ENCODE measurements at places on chromosomes 2 and 18.

DNA sequence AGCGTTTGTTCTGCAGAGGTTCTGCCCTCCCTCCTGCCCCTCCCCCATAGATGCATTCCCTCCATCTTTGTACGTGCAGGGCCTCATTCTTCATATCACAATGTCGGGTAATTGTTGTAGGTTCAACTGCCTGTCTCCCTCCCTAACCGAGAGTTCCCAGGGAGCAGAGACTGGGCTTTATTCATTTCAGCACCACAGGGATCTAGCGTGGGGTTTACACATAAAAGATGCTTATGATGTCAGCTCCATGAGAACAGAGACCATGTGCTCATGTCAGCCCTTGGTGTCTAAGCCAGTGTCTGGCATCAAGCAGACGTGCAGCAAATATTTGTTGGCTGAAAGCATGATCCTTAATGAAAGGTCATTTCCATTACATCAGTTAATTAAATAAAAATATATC is 298.9 kb upstream of the TRIB2 start:
- no peak for DNase-seq

- DNase-seq: no peak
Measured at GRCh38 chr2:151936626-151937025, 108.4 kb upstream of the ARL5A start.

DNA sequence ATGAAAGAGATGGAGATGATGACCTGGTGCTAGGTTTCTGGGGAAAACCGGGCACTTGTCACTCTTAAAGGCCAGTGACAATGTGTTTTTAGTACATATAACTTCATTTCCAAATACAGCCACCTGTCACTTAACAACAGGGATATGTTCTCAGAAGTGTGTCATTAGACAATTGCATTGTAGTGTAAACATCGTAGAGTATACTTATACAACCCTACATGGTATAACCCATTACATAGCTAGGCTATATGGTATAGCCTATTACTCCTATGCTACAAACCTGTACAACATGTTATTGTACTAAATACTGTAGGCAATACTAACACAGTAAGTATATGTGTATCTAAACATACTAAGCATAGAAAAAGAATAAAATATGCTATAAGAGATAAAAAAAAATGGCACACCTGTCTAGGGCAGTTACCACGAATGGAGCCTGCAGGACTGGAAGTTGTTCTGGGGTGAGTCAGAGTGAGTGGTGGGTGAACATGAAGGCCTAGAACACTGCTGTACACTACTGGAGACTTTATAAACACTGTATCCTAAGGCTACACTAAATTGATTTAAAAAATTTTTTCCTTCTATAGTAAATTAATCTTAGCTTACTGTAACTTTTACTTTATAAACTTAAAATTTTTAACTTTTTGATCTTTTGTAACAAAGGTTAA is 123.2 kb downstream of the THADA start:
- no peak for DNase-seq

- no peak for DNase-seq
Measured at GRCh38 chr2:10863837-10864236, 47.9 kb upstream of the KCNF1 start.

DNA sequence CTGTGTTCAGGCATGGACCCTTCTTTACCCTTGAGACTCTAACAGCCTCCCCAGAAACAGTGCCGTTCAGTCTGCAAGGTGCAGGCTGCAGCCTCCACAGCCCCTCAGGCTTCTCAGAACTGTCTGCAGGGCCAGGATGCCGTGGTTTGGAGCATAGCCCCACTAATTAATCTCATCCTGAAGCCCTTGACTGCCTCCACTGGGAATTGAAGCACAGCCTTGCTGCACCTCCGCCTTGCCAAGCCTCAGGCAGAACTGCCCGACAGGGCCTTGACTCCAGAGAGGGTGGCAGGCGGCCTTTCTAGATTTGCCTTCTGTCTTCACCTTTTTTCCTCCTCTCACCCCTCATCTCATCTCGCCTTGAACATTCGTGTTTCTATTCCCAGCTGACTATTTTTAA is 119.8 kb downstream of the NRP2 start:
- no peak for DNase-seq

GRCh38 chr2:179909845-179910734 is 48.7 kb upstream of the ZNF385B start:
- DNase-seq: no peak

DNA sequence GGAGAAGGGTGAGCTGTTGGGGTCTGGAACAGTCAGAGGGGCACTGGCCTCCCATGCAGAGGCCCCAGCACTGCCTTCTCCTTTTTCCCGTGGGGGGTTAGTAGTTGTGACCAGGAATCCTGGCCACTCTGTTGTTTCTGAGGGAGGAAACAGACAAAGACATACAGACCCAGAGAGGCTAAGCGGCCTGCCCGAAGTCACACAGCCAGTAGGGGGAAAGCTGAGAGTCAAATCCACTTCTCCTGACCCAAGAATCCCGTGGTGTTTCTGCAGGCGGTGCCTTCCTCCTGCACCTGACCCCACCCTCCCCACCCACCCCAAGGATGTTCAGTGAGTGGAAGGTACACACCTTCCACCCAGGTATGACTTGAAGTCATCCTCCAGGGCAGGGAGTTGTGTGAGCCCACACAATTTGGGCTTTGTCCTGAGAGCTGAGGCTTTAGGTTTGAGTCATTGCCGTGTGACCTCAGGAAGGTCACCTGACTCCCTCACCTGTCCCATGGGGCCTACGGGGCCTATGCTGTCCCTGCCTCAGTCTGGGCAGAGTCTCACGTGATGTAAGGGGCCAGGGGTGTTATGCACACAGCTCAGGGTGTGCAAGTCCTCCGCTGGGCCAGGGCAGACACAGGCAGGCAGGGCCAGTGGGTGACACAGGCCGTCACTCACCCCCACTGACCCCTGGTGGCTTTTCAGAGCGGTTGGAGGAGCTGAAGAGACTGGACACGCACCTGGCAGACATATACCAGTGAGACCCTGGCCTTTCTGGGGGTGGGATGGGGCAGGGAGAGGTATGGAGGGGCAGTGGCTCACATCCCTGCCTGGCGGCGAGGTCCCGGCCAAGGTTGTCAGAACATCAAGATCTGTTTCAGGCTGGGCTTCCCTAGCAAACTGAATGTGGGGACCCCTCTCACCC is 5.0 kb downstream of the NT5DC4 start:
- no peak for DNase-seq

DNA sequence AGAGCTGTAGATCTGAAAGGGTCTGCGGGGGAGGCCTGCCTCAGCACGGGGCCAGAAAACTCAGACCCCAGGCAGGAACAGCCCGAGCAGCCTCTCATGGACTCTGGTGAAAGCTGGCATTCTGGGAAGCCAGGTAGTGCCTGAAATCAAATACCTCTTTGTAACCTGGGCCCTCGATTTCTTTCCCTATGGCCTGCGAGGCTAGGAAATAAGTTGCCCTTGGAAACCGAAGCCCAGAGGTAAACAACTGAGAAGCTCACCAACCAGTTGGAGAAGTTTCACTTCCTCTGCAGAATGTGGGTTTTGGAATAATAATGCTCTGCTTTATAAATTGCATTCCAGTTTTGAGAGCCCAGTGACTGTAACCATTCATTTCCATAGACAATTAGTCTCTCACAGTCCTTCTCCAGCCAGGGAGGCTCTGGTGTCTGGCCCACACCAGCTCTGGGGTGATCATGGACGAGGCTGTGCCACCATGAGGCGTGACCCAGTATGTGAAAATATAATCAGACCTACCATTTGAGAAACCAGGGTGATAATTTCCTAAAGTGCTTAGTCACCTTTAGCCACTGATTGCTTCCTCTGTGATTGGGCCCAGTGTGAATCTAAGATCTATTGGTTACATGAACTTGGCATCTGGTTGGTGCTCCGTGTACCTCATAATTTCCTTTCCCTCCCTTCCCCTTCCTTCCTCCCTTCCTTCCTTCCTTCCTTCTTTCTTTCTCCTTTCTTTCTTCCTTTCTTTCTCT is 133.1 kb upstream of the PELI1 start:
- DNase-seq: no peak

- no peak for DNase-seq
Measured at GRCh38 chr2:30219886-30220875, 11.2 kb upstream of the LBH start.

GRCh38 chr2:2174956-2175355 is 156.1 kb downstream of the MYT1L start:
- DNase-seq: no peak

- no peak for DNase-seq
Measured at GRCh38 chr2:8169443-8169842, 512.4 kb upstream of the ID2 start.

GRCh38 chr2:211599146-211599545 is 939.5 kb downstream of the ERBB4 start:
- no peak for DNase-seq

- no peak for DNase-seq
Measured at GRCh38 chr2:194709840-194710239, 947.2 kb upstream of the SLC39A10 start.

DNA sequence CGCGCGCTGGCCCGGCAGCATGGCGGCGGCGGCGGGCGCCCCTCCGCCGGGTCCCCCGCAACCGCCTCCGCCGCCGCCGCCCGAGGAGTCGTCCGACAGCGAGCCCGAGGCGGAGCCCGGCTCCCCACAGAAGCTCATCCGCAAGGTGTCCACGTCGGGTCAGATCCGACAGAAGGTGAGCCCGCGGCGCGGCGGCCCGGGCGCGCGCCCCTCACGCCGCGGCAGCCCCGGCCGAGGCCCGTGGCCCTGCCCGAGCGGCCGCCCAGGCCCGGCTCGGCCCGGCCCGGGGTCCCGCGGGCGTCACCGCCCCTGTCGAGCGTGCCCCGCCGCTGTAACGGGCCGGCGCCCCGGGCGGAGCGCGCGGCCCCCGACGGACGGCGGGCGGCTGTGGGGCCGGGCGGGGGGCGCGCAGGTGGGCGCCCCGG is 218 bp downstream of the DGKD start:
- no peak for DNase-seq

- DNase-seq: no peak
Measured at GRCh38 chr2:45370369-45370768, 240.7 kb downstream of the SRBD1 start.

GRCh38 chr2:128284841-128285240 is 33.8 kb downstream of the HS6ST1 start:
- no peak for DNase-seq

DNA sequence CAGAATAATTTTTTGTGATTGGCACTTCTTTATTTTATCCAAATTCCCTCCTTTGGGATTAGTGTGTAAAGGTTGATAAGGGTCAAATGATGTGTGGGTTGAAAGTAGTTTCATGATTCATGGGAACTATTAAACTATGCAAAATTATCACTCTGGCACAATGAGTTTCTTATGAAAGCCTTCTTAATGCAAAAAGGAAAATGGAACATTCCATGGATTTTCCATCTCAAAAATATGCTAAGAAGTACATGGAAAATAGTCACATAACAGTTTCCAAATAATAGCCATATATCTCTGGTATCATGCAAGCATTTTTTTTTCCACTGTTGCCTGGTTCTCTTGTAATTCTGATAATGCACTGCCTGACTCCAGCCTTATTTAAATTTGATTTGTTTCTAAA is 639.7 kb downstream of the NR4A2 start:
- no peak for DNase-seq

Data from stimulated activated CD4-positive, alpha-beta T cell treated with anti-CD3 and anti-CD28 coated beads, Interleukin-2, amount 100 ng/mL, for 24 hours (primary cell).